ENCODE measurements at places on chromosomes 6 and 20.

- no peak for DNase-seq
These were observed 9.7 kb upstream of the TNFRSF6B start for GRCh38 chr20:63686492-63687321.

DNA sequence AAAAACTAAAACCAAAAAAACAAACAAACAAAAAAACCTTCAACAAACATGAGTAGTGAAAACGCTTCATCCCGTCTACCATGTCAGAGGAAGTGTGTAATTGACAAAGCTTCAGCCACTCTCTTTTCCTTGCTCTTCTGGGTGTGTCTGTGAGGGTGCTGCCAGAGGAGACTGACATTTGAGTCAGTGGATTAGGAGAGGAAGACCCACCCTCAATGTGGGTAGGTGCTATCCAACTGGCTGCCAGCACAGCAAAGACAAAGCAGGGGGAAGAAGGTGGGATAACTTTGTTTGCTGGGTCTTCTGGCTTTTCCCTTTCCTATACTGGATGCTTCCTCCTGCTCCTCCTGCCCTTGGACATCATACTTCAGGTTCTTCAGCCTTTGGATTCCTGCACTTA, 145.6 kb downstream of the TASP1 start:
- DNase-seq = no peak

- DNase-seq = no peak
These were observed 54.8 kb upstream of the EDN1 start for GRCh38 chr6:12235341-12235740.

- no peak for DNase-seq
These were observed 36.2 kb upstream of the GCNT2 start for GRCh38 chr6:10484912-10485311.

GRCh38 chr20:1566701-1567100, 9.2 kb upstream of the SIRPD start:
- DNase-seq = no peak

DNA sequence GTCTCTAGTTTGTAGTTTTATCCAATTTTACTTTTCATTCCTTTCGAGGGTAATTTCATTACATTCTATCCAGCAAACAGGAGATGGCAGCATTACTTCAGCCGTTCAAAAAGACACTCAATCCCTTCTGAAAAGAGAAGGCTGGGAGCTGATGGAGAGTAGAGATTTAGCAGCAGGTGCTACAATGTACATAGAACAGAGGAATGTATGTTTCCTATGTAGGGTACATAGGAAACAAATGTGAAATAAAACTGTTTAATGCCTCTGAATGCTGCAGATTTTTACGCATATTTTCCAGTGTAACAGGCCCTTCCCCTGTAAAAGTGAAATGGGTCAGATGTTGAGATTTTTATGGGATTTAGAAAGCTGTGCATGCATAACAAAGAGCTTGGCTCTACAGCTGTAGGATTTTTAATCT, 16.0 kb downstream of the RPS12 start:
- DNase-seq = no peak

DNA sequence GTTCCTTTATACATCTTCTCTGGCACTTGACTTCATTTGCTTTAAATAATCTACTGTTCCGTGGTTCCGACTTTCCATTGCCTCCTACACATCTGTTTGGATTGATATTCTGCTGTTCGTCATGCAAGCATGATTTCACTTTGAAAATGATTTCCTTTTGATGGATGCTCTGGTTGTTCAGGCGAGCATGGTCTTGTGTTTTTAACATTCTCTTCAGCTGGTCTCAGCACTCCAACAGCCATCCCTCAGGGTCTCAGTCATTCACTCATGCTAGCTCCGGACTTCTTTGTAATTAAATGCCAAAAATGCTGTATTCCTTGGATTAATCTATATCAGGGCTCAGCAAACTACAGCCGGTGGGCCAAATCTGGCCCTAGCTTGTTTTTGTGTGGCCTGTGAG, 27.2 kb upstream of the SPACA1 start:
- DNase-seq = no peak

GRCh38 chr6:149154261-149154821, 163.2 kb upstream of the TAB2 start:
- no peak for DNase-seq

DNA sequence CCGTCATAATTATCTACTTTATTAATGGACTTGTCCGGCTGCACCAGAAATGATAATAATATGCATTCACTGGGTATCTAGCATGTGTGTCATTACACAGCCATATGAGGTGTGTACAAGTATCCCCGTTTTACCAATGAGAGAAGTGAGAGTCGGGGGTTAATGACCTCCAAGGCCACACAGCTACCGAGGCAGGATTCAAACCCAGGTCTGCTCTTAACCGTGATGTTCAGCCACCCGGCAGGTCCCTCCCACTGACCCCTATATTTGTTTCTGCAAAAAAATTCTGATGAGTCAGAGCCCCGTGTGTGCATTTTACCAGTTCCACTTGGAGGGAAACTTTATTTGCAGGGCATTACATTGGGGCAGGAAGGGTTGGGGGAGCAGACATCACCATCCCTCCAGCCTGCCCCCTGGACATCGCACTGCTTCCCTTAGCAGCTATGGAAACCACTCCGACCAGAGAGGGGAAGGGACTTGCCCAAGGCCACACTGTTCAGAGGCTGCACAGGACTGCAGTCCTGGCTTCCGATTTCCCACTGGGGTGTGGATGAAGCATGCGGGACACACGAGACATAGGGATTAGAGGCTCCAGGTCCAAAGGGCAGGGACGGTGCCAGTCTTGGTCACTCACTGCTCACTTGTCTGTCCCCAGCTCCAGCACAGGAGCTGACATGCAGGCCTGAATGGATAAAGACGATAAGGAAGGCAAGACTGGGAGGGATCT, 10.1 kb upstream of the SRC start:
- DNase-seq = no peak

- no peak for DNase-seq
These were observed 217.3 kb downstream of the ARID1B start for GRCh38 chr6:156994215-156995076.
